Esophagus muscularis mucosa (tissue), 4 donors: ENCODE measurements at places on chromosomes 11 and 22.

DNA sequence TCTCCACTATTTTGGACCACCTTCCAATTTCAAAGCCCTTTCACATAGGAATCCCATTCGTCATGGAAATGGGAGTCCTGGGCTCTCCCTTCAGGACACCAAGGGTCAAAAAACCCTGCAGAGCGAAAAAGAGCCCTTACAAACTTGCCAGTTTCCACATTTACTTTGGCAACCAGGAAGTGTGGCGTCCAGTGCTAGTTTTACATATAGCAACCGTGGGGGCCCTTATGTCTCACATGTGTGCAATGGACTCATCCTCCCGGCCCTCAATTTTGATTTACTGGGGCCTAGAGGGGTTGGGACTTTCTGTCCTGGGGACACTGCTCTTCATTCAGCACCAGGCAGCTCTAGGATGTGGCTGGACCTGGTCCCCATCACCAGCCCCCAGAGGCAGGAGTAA lies 33.7 kb downstream of the DAGLA start:
- DNase-seq, result no peak

DNA sequence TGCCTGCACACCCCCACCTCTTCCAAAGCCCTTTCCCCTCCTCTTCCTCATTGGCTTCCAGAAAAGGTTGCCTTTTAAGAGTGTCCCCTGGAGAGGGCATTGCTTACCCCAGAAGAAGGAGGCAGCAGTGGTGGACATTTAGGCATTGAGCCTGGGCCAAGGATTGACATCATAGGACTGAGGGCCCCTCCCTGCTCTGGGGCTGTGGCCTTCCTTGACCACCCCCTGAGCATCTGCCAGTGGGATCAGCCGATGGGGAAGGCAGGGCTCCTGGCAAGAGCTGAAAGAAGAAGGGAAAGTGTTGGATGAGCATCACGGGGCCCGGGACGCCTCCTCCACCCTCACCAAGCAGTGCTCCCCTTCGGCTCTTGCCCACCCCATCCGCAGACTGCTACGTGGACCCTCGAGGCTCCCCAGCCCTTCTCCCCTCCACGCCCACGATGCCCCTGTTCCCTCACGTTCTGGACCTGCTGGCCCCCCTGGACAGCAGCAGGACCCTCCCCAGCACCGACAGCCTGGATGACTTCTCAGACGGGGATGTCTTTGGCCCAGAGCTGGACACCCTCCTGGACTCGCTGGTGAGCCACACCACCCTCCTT lies 37.4 kb downstream of the ZC3H7B start:
- no peak for DNase-seq

- no peak for DNase-seq
These were observed 56.7 kb upstream of the RCN1 start for GRCh38 chr11:32034149-32034548.

DNA sequence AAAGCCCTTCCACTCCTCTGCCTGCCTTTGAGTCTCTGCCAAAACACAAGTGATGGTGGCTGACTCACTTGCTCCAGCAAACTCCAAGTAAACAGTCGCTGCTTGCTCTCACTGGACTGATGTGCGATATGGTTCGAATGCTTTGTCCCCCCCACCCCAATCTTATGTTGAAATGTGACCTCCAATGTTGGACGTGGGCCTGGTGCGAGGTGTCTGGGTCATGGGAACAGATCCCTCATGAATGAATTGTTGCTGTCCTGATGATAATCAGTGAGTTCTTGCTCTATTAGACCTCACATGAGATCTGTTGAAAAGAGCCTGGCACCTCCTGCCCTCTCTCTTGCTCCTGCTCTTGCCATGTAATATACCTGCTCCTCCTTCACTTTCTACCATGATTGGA lies 747.9 kb downstream of the OPCML start:
- DNase-seq, result peak; percentile 77

- DNase-seq, result no peak
These were observed 294.7 kb upstream of the ZC3H12C start for GRCh38 chr11:109798521-109798920.

- no peak for DNase-seq
These were observed 284.7 kb downstream of the MIAT start for GRCh38 chr22:26941896-26942636.

DNA sequence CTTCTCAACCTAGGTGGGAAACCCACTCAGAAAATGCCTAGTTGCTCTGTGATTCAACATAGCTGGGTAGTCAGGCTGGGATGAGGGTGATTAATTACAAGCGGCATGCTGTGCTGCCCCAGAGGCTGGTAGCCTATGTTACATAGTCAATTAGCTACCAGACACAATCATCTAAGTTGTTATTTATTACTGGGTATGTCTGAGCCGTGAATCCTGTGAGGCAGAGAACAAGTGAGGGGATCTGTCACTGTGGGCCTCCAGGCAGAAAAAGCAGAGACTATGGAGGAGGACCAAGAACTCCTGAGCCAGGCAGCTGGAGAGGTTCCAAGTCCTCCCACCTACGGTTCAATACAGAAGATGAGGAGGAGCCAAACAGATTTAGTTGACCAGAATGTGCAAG lies 186.6 kb upstream of the BDNF start:
- DNase-seq, result no peak

DNA sequence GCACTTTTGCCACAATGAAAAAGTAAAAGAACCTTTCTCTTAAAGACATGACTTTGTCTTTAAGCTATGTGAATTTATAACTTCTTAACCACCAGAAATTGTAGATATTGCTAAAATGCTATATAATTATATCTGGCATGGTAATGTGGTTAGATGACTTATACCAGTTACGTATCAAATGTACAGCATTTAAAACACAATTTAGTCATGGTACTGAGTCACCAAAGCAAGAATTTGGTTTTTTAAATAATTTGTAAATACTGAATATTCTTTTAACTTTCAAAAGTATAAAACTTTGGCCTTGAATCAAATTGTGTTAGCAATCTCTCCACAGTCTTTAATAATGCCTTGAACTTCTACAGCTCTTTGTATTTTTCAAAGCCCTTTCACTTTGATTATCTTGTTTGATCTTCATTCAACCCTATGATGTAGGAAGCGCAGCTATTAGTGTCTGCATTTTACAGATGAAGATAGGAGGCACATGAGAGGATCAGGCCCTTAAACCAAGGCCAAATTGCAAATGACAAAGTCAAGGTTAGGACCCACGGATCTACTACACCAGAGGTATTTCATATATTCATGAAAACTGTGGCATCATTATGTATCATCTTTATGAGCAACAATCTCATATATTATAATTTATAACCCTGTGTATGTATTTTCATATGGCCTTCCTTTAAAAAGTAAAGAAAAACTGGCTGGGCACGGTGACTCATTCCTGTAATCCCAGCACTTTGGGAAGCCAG lies 4.4 kb upstream of the SYTL2 start:
- no peak for DNase-seq

- DNase-seq, result no peak
These were observed 91.5 kb upstream of the PRDM11 start for GRCh38 chr11:45054956-45055355.

DNA sequence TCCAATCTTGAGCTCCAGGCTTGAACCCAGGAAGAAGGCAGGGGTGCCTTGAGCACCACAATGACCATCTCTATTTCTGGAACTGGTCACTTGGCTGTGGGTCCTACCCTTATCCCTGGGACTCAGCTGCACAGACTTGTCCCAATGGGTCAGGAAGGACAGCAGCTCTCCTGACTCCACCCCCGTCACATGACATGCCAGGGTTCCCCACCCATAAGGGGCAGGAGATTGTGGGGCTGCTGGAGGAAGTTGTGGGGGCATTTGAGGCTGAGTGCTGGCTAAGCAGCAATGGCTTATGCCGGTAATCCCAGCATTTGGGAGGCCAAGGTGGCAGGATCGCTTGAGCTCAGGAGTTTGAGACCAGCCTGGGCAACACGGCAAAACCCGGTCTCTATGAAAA lies 56.2 kb downstream of the NFAM1 start:
- DNase-seq, result no peak

- no peak for DNase-seq
These were observed 1.9 kb upstream of the TYR start for GRCh38 chr11:89175796-89176195.

DNA sequence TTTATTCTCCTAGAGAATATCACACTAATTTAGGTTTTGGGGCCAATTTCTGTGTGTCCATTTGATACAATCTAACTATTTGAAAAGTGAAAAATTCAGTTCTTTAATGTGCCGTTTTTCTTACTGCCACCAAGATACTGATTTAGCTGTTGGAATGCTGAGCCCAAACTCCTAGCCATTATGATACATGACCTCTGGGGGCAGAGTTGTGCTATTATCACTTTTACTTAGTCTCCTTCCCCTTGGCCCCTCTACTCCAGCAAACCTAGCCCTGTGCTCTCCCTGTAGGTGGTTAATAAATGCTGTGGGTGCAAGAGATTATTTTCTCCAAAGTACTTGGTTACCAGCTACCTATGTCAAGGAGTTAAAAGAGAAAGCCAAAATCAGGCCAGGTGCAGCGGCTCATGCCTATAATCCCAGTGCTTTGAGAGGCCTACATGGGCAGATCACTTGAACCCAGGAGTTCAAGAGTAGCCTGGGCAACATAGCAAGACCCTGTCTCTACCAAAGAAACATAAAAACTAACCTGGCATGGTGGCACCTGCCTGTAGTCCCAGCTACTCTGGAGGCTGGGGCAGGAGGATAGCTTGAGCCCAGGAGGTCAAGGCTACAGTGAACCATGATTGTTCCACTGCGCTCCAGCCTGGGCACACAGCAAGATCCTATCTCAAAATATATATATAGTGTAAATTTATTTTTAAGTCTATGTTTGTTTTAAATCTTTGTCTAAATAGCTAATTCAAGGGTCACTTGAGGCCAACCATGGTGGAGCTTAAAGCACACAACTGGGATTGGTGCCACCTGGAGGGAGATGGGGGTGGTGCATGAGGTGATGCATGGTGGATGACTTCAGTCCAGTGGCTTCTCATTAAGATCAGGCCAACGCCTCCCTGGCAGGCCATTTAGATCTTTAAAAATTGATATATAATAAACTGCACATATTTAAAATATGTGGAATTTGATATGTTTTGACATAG lies 193.2 kb upstream of the PLET1 start:
- no peak for DNase-seq

DNA sequence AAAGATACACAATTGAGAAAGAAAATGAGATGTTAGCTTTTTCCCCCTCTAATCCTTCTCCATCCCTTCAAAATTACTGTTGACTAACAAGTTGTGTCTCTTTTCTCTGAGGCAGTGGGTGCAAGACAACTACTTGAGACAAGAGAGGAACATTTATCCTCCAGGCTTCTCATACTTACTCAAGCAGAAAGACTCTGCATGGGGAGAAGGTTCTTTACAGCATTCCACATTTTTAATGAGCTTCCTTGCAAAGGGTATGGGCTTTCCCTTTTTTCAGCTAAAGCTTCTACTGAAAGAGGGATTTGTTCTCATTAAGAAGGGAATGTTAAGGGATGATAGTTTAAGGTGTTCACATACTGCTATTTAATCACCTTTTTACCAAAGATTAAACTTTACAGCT lies 47.8 kb downstream of the PAX6 start:
- DNase-seq, result no peak

DNA sequence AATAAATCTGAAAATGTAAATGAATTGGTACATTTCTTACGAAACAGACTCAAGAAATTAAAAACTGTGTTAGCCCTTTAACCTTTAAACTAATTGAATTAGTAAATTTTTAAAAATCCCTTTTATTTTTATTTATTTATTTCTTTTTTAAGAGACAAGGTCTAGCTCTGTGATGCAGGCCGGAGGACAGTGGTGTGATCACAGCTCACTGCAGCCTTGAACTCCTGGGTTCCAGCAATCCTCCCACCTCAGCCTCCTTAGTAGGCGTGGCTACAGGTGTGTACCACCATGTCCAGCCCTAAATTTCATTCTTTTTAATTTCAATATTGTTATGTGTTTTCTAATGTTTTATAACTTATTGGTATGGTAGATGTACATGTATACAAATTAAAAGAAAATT lies 72.6 kb downstream of the MYEOV start:
- DNase-seq, result peak; percentile 75

- peak; percentile 80 for DNase-seq
These were observed 622.1 kb downstream of the OPCML start for GRCh38 chr11:132910011-132910760.

DNA sequence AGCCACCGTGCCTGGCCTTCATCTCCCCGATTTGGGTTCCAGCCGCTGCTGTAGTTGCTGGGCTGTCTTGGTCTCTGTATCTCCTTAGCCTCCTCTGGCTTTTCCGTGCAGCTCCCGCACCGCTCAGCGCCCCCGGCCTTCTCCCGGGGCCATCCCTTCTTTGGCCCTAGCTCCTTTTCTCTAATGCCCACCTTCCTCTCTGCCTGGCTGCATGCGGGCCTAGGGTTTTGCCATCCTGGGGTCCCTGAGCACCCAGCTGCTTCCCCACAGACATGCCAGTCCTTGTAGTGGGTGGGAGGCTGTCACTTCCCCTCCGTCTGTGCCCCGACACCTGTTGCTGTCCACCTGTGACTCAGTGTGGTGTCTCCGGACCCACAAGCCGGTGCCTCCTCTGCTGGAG lies 36.4 kb downstream of the KCNJ4 start:
- no peak for DNase-seq

DNA sequence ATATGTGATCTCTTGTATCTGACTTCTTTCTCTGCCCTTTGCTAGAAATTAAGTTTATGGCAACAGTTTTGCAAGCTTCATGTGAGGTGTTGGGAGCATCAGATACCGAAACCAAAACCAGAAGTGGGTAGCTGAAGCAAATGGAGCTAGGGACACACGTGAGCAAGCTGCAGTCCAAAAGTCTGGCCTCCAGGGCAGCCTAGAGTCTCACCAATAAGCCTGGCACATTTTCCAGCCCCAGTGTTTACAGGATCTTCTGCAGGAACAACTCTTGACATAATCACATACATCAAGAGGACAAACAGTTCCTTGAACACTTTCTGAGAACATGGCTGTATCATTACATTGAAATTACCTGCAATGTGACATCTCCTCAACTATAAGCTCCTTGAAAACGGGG lies 114.1 kb downstream of the LARGE1 start:
- DNase-seq, result no peak

- no peak for DNase-seq
These were observed 8.6 kb upstream of the KCTD14 start for GRCh38 chr11:78031629-78032028.

- DNase-seq, result no peak
These were observed 25.9 kb upstream of the MMP13 start for GRCh38 chr11:102981324-102981910.

GRCh38 chr22:33401291-33401690 lies 343.1 kb upstream of the SYN3 start:
- no peak for DNase-seq
